Stimulated activated CD4-positive, alpha-beta T cell treated with anti-CD3 and anti-CD28 coated beads, TNF-alpha, amount 100 ng/mL, for 1 hour (primary cell): ENCODE measurements at places on chromosomes 7 and 10.

DNA sequence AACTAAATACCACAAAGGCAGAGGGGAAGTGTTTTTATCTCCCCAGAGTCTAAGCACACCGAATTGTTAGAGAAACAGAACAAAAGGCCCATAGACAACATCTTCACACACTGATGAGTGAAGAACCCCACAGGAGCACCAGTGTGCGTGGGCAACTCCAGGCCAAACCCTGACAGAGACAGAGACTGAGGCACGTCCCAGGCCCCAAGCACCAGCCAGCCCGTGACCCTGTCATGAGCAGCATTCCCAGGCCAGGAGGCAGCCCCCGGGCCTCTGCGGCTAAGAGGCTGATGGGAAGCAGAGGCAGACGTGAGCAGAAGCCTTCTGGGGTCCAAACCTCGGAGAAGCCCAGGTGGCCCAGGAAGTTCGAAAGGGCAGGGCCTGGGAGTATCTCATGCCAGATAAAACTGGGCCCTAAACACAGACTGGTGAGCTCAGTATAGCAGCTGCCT lies 184.4 kb downstream of the TCERG1L start:
- DNase-seq, result no peak

DNA sequence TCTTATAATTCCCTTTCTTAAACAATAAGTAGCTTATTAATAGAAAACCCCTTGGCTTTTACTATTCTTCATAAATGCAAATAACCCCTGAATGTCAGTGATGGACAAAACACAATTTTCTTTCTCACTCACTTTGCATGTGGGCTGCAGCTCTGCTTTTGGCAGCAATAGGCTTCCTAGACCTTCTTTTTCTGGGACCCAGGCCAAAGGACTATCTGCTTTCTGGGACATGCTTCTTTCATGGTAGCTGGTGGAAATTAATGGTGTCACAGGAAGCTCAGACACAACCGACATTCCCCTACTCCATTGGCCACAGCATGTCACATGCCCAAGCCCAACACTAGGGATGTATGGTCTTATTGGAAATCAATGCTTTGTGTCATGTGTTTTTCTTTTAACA lies 134.3 kb upstream of the MDFIC start:
- DNase-seq, result no peak

- no peak for DNase-seq
These were observed 33.6 kb downstream of the VWA2 start for GRCh38 chr10:114272696-114273095.

DNA sequence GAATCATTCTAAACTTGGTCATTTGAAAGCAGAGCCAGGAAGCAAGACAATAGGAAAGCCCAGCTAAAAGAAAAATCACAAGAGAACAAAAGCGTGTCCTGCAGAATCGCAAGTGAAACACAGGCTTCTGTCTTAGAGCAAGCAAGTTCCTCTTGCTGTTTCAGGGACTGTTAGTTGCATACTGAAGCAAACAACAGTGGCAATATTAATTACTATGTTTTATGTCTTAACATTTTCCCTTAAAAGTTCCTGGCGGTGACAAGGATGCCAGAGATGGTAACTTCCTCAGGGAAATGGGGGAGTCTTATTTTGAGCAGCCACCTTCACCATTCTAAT lies 217.1 kb downstream of the GFRA1 start:
- no peak for DNase-seq

DNA sequence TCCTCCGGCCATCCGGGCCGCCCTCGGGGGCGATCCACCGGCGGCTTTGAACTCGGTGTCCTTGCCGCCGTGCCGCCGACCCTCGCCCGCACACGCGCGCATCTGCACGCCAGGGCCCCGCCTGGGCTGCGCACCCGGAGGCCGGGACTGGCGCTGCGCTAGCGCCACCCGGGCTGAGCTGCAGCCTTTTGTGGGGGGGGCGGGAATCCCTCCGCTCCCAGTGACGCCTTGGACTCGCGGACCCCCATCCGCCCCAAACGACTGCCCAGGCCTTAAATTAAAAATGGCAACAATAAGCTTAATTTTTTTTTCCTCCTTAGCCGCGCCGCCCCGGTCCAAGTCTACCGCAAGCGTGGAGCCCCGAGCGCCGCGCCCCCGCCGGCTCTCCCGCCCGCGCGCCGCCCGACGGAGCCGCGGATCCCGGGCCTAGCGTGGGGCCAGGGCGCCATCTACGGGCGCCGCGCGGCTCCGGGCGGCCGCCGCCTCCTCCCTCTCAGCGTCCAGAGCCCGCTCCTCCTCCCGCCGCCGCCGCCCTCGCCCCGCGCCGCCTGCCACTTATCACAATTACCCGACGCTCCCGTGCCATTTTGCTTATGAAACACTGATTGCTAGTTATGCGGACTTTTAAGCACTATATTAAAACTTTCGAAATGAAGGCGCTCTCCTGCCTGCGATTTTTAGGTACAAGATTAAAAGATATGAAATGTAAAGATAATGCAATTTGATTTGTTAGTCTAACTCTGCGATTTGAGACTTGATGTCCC lies 7.5 kb upstream of the EBF3 start:
- no peak for DNase-seq

GRCh38 chr7:6232534-6232933 lies 39.9 kb downstream of the CYTH3 start:
- no peak for DNase-seq

DNA sequence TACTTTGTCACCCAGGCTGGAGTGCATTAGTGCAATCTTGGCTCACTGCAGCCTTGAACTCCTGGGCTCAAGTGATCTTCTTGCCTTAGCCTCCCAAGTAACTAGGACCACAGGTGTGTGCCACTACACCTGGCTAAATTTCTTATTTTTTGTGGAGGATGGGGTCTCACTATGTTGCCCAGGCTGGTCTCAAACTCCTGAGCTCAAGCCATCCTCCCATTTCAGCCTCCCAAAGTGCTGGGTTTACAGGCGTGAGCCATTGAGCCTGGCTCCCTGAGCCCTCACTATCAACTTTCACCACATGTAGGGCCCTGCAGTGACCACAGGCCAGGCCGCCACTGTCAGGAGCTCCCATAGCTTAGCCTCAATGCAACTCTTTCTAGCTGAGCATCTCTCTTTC lies 110.2 kb downstream of the CUL2 start:
- DNase-seq, result no peak

GRCh38 chr7:138556771-138557484 lies 96.9 kb downstream of the TRIM24 start:
- DNase-seq, result no peak

- DNase-seq, result no peak
These were observed 213.2 kb upstream of the HPS1 start for GRCh38 chr10:98659951-98660350.

GRCh38 chr7:101667920-101668319 lies 38.8 kb upstream of the MYL10 start:
- no peak for DNase-seq

DNA sequence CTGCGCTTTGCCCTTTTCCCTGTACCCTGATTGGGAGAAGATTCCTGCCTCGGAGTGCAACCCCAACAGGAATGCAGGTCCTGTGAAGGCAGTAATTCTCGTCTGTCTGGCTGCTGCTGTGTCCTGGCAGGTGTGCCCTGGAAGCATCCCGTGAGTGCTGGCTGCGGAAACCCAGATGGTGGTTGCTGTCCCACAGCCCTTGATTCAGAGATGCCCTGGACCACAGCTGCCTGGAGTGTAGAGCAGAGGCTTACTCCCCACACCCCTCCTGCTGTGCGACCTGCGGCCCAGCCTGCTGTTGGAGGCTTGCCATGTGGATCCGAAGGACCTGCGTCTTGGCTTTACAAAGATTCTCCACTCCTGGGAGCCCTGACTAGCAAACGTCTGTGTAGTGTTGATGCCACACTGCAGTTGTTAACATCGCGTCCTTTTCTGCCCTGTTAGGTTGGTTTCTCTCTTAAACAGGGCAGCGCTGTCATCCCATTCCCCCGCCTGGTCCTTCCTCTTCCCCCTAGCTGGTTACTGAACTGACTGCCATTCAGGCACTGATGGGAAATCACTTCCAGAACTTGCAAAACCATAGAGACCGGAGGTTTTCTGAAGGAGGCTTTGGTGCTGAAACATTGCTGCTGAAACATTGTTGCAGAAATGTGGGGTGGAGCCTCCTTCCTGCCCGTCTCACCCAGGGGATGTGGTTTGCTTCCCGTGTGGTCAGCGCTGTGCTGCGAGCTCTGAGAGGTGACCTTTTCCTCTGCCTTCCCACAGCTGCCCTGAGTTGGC lies 53.3 kb downstream of the DNAJB6 start:
- no peak for DNase-seq

DNA sequence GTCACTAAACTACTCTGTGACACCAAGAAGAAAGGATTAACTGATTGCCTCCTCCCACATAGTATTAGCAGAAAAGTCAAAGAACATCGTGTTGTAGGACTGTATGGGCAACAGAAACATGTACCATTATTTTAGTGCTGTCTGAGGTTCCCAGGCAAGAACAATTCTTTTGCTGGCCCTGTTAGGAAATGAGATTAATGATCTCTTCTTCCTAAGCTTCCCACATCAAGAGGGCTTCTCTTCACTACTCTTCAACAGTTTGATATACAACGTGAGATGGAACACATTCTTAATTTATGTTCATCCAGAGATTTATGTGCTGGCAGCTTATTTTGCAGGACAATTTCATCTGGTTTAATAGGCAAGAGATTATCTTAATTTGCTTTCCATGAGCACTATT lies 219.6 kb downstream of the DOCK4 start:
- DNase-seq, result no peak

DNA sequence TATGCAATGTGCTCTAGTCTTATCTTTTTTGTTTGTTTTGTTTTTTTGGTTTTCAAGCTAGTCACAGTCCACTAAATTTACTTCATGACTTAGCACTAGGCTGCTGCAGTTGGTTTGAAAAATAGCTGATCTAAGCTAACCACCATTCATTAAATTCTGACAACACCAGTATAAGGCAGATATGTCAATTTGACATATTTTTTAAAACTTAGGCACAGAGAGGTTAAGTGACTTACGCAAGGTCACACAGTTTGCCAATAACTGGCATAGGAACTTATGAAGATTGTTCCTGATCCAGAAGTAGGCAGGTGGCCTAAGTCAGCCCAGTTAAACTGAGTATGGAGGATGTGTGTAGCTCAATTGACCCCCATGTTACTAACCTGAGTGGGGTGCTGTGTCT lies 377.3 kb upstream of the NFE2L3 start:
- DNase-seq, result no peak

GRCh38 chr7:101664436-101664835 lies 35.3 kb upstream of the MYL10 start:
- no peak for DNase-seq

GRCh38 chr10:69474742-69475432 lies 23.6 kb downstream of the TSPAN15 start:
- DNase-seq, result no peak

DNA sequence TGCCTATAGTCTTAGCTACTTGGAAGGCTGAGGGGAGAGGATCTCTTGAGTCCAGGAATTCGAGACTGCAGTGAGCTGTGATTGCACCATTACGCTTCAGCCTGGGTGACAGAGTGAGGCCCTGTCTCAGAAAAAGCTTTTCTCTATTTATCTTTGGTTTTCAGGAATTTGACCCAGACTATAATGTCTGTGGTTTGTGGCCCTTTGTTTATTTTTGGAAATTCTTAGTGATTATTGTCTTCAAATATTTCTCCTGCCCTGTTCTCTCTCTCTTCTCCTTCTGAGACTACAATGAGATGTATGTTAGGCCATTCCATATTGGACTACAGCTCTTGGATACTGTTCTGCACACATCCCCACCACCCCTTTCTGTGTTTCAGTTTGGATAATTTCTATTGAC lies 4.7 kb downstream of the MUC12 start:
- DNase-seq, result no peak

DNA sequence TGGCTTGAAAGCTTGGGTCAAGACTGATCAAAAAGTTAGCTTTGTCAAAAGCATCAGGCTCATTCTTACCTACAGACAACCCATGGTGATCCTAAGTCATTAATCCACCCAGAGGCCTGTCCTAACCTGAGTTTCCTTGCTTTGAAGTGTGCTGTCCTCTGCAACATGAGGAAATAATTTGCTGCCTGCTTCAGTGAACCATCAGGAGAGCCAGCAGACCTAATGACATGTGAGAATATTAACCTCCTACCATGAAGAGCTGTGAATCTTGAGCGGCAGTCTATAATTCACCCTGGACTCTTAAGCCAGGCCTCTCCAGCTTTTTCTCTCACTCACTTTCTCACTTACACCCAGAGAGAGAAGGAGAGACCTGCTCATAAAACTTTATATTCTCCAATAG lies 590.0 kb downstream of the LRMDA start:
- DNase-seq, result no peak

DNA sequence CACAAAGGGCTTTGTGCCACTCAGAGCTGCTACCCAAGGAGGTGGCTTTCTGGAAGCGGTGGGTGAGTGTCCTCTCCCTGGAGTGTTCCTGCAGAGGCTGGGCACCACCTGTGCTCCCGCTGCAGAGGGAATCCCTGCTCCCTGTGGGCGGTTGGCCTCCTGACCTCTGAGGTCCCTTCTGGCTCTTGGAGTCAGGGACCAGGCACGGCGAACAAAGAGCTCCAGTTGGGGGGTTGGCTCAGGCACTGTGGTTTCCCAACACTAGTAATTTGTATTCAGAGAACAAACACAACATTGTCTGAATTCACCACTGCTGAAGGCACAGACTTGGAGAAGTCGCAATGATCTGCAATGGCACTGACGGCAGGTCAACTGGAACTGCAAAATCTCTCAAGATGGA lies 328.9 kb downstream of the PRPF18 start:
- no peak for DNase-seq

DNA sequence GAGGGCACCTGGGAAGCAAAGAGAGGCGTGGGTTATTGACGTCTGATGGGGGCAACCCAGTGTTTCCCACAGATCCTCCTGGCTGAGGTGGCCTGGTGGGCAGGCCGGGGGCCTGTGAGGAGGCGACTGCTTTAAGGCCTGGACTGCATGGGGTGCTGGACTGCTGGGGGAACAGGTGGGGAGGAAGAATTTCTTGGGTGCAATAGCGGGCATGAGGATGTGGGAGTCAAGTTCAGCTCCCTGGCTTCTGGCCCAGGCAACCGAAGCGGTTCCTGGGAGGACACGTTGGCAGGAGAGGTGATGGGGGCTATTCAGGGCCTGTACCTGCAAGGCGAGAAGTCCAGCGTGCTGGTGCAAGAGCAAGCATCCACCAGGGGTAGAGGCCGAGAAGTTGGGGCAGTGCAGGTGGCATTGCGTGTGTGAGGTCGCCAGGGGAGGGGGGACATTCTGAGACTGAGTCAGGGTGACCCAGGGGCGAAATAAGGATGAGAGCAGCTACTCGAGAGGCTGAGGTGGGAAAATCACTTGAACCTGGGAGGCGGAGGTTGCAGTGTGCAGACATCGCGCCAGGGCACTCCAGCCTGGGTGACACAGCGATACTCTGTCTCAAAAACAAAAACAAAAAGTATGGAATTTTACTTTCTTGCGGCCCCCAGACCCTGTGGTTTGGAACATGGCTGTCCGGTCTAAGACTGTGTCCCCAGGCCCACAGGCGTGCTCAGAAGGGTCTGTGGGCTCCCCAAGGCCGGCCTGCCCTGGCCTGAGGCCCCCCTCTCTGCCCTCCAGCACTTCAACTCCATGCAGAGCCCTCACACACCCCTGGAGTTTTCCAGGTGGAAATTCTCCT lies 53.6 kb upstream of the ELN start:
- no peak for DNase-seq

DNA sequence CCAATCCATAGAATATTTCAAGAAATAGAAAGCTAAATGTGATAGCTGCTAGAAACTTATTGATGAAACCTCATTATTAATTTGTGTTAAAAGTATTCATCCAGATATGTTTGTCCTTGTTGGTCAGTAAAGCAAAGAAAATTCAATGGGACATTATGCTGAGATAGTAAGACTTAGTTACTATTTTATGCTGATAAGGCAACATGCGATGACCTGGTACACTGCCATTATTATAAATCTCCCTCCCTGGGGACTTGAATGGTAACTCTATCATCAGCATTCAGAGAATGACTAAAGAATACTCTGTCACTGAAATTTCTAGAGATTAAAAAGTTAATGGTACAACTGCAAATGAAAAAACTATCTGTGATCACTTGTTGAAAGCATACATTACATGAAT lies 54.9 kb downstream of the ARHGAP12 start:
- DNase-seq, result no peak
